ENCODE measurements at places on chromosomes 5 and 9.

DNA sequence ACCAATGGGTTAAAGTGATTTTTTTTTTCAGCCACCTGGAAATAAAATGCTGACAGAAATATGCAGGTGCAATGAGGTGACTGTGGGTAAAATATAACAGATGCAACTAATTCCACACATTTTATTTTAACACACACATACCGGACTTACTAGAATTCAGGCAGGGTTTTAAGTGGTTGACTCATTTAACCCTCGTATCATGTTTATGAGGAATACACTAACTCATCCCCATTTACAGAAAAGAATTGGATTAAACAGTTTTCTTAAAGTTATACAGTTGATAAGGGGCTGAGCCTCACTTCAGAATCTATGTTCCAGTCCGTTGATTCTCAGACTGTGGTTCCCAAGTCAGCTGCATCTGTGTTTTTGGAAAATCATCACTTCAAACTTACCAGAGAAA lies 207.5 kb downstream of the CHSY3 start:
- no peak for DNase-seq

GRCh38 chr5:775961-776861 lies 8.3 kb downstream of the ZDHHC11B start:
- no peak for DNase-seq

GRCh38 chr5:103679873-103680272 lies 117.3 kb upstream of the NUDT12 start:
- DNase-seq: no peak

GRCh38 chr5:1547655-1548054 lies 23.9 kb upstream of the LPCAT1 start:
- no peak for DNase-seq

GRCh38 chr5:161966564-161966963 lies 101.0 kb upstream of the GABRG2 start:
- no peak for DNase-seq

DNA sequence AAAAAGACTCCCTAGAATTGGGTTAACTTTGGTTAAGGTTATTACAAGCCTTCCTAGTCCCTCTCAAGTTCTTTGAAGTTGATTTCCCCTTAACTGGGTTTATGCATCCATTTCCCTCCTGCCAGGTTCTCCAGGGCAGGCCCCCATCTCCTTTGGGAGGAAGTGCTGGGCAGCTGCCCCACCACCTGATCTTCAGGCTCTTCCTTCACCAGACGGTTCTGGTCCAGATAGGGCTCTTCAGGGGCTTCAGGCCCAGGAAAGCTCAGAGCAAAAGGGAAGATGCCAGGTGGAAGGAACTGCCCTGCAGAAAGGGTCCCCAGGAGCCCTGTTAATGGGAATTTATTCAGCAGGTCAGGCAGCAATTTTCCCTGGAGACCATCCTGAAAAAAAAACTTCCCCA lies 2.1 kb downstream of the SMIM32 start:
- DNase-seq: no peak

GRCh38 chr9:33946779-33947535 lies 101.7 kb downstream of the UBAP2 start:
- DNase-seq: no peak

DNA sequence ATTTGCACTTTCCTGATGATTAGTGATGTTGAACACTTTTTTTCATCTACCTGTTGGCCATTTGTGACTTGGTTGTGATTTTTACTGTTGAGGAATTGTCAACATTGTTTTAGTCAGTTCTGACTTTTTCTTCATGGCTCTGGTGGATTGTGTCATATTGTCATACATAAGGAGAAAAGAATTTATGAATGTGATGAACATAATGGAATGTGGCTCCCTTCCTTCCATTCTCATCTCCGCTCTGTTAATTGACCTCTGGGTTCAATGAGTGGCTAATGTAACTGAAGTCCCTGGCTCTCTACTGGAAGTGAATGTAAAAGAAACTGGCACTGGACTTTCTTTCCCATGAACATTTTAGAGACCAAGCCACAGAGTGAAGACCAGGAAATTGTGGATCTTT lies 49.2 kb downstream of the KIAA1958 start:
- DNase-seq: no peak

DNA sequence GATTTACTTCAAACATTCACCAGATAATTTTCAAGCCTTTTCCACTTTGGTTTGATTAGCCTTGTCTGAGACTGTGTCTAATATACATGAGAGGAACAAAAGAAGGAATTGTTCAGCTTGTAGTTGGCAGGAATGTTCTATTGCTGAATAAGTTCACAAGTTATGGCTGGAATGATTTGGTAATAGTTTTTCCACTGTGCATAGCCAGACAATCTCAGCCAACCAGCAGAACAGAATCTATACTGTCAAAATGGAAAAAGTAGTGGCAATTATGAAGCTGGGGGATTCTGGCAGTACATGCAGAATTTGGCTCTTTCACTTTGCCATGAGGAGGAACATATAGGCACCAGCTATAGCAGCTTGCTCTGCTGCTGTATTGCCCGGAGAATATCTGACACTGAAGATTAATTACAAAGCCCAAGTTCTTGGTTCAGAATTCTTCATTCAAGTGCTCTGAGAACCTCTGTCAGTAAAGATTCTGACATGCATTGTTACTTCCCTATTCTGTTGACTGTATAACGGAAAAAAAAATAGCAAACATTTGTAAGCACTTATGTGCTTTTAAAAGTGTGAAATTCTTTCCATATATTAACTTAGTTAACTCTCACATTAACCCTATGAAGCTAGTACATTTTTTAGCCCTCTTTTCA lies 150.6 kb downstream of the PRR16 start:
- DNase-seq: no peak

- DNase-seq: no peak
Measured at GRCh38 chr9:70081120-70081495, 37.5 kb downstream of the MAMDC2 start.

GRCh38 chr9:71549023-71549422 lies 219.3 kb downstream of the CEMIP2 start:
- DNase-seq: no peak

DNA sequence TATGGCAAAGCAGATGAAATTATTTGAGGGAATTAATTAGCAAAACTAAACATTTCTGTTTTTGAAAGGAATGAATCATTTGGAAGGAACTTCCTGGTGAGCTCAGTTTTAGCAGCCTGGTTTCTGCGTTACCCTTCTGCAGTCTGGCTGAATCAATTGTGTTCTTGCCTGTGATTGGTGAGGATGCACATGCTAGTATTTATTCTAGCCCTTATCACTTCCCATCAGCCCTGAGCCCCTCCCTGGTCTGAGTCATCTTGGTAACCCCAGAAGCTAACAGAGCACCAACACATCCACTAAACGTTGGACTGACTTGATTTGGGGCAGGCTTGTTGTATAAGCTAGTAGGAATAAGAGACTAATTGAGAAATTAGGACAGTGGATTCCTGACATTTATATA lies 6.6 kb downstream of the TJP2 start:
- peak; percentile 9 for DNase-seq

- DNase-seq: no peak
Measured at GRCh38 chr5:122751293-122751782, 23.5 kb upstream of the SNX2 start.

DNA sequence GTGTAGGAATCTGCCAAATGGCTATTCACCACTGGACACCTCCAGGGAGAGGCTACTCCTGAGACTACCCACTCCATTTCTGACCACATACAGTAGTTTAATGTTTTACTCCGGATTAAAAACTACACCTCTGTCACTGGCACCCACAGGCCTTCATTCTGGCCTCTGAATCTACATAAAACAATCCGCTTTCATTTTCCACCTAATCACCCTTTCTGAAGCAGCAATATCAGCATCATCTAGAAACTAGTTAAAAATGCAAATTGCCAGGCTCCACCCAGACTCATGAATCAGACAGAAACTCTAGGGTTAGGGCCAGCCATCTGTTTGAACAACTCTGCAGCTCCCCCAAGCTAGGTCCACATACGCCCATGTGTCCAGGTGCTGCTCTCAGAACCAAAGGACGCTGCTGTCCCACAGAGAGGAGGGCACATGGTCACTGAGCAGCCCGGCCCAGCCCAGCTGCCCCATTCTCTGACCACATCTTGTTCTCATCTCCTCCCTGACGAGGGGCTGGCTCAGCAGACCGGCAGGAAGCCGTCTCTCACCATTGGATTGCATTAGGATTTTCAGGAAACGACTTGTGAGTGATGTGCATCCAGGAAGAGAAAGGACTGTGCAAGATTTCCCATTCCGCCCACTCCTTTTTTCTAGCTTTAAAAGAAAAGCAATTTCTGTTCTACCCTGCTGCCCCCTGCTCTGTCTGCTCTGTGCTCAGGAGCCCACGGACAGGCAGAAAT lies 34.7 kb downstream of the ADAM19 start:
- DNase-seq: peak; percentile 15

GRCh38 chr9:115305543-115305942 lies 187.6 kb upstream of the TNC start:
- DNase-seq: no peak

GRCh38 chr5:149644629-149645028 lies 63.3 kb downstream of the ARHGEF37 start:
- no peak for DNase-seq

GRCh38 chr9:89376741-89377351 lies 58.5 kb downstream of the SECISBP2 start:
- no peak for DNase-seq

DNA sequence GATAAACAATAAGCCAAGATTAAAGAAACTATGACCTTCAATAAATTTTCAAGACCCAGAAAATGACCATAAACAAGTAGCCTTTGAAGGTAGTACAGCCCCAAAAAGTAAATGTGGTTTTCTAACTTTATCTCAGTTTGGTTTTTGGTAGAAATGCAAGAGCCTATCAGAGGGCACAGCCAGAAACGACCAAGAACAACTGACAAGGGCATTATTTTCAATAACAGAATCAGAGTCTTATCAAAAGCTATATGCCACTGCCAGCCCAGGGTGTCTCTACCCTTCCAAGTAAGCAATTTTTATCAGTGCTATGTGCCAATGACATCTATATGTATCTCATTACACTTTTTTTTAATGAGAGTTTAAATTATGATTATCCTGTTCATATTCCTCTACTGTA lies 11.8 kb upstream of the SPINK6 start:
- no peak for DNase-seq

DNA sequence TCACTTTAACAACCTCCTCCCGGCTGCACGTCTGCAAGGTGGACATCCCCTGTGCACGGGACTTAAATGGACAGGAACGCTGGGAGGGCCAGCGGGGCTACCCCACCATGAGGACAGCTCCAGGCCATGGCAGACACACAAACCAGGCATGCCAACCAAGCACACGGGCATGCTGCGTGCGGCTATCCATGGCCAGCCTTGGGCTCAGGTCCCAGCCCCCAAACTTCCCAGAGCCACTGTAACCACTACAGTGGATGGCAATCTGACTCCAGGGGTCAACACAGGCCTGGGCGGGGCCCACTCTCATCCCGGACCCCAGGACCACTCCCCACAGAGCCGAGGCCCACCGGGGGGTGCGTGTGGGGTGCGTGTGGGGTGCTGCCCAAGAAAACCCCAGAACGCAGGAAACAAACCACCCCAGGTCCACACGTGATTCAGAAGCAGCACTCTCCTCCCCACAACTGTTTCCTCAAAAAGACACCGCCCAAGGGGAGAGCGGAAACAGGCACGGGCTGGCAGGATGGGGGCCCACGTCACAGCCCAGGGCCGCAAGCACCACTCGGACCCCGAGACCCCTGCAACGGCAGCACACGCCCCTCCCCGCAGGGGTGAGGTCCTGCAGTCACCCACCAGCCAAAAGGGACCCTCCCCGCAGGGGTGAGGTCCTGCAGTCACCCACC lies 7.4 kb downstream of the SLC12A7 start:
- DNase-seq: no peak

DNA sequence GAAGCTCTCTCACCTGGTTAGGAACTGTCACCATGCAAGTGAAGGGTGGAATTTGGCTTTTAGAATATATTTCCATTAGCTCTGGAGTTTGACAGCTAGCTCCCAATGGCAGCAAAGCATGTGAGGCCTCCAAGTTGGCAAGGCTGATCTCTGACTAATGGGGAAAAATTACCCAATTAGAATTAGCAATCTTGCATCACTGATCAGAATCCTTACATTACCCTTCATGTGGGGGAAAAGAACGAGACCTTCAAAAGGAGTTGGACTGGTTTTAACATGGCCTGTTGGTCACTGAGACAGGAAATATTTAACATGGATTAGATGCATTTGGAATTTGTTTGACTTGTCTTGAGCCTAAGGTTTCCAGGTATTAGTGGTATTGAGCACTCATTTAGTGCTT lies 192.3 kb upstream of the GDNF start:
- DNase-seq: no peak

DNA sequence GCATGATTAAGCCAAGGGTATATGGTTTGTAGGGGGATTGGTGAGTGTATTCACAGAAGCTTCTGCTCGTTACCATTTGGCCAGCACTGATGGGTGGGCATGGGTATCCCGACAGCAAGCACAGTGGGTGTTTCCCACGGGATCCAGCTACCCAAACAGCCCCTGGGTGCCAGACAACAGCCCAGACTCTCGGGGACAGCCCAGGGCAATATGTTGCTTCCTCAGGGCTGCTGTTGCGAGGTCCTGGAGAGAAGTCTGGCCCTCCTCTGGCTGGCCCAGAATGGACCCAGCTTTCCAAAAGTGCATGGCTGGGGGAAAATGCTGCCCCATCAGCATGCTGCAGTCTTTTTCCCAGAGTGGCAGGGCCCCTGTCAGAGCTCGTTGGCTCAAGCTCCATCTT lies 247.0 kb downstream of the IRX1 start:
- DNase-seq: no peak

Data from activated T-cell treated with anti-CD3 and anti-CD28 coated beads for 4 hours (primary cell).